Activated gamma-delta T cell treated with Interleukin-2 at 50 U/mL for 16 hours (primary cell): ENCODE measurements at places on chromosomes 13 and 19.

DNA sequence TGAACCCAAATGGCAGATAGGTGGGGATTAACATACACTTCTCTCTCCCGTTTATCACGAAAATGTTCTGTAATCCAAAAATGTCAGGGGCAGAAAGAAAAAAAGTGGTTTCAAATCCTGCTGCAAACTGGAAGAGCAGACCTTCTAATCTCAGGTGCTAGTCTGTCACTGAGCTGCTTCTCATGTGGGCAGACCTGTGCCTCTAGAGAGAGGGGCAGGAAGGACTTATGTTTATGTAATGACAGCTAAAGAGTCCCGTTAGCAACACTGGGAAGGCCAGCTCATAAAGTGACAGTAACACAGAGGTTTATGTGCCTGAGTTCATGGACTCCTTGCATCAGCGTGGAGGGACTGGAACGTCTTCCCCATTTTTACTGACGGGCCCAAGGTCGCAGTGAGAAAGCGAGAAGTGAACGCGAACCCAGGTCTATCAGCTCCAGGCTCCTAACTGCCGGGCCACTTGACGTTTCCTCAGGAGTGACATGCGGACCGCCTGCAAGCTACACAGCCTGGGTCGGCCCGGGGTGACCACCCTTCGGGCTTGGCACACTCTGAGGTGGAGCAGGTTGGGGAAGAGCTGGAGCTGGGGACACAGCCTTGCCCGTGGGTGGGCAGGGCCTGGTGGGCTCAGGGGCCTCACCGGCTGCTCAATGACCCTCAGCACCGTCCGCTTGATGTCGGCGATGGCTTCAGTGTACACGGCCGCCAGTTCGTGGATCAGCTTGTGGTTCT lies 9.6 kb upstream of the RSPH6A start:
- DNase-seq: no peak

GRCh38 chr19:46441866-46442265 lies 13.1 kb upstream of the PNMA8C start:
- no peak for DNase-seq

GRCh38 chr13:88919970-88920628 lies 1248.9 kb downstream of the SLITRK5 start:
- no peak for DNase-seq

DNA sequence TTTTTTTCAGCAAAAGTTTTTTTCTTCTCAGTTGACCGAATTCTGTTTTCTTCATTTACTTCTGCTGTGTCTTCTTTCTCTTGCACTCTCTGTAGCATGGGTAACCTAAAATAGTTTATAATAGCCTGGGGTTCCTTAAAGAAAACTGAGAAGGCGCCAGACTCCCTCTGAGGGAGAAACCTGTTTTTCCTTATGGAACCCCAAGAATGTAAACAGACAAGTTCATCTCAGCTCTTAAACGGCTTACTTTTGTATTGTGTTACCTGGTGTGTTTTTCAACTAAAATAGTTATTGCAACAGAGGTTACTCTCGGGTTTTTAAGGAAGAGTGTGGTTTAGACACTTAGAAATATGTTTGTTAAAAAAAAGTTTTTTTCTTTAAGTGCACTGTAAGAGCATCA lies 23.8 kb upstream of the TM9SF2 start:
- no peak for DNase-seq

- no peak for DNase-seq
Measured at GRCh38 chr13:48641404-48641803, 12.3 kb upstream of the CYSLTR2 start.

DNA sequence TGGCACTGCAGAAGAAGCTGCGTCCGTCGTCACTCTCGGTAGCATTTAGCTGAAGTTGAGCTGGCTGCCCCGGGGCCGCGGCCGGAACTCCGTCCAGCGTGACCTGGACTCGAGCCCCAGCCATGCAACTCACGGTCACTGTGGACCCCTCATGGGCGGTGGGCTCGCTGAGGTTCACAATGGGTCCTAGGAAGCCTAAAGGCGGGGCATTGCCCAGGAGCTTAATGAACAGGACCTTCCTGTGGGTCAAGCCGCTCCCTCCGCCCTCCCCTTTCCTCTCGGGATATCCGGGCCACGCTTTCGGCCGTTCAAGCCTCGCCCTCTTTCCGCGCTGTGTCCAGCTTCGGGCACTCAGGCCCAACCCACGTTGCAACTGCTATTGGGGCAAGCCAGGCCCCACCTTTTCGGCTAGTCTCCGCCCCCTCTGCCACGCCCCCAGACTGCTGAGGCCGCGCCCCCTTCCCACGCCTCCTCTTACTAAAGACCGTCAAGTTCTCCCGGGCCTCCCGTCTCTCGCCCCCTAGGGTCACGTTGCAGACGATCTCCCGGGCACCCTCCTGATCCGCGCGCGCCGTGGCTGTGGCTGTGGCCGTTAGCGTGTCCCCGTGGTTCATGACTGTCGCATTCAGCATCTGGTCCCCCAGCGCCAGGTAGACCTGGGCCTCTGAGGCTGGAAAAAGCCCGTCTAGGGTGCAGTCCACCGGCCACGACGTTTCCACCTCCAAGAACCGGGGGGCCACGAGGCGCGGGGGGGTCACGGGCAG lies 1.4 kb upstream of the RAVER1 start:
- DNase-seq: no peak
